ENCODE measurements at places on chromosomes 16 and 17. TPM values are rescaled to one million over a fixed set of nuclear protein-coding genes. Genes with fewer than 3 reads are reported as not detected.
A peak's percentile ranks its signal among the peaks of the same experiment; 100 is the strongest.

DNA sequence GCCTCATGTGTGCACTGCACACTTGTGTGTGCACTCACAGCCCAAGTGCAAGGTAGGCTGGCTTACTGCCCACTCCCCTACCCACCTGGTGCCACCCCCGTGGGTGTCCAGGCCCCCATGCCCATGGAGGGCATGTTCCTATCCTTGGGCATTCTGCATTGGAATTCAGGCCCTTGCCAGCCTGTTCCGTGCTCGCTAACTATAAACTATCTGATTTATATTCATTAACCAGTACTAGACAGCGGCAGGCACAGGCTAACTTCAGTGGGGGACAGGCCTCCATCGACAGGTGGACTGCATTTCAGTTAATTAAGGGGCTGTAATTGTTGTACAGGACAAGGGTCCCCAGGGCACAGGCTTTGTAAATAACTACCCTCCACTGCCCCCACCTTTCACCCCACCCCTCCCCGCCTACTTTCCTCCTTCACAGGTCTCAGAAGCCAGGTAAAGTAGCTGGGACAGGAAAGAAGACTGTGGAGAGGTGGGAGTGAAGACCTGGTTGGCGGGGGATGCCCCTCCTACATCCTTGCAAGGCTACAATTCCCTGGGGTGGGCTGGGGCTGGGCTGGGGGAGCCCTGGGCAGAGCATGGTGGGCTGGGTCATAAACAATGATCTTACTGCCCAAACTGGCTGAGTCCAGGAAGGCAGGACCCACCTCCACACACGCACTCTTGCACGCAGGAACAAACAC, 119.0 kb upstream of the LHX1 start:
- DNase-seq: no peak

GRCh38 chr17:15920758-15921239, 24.1 kb upstream of the ADORA2B start:
- peak; percentile 96 for DNase-seq

The GPR139 gene
- not detected for total RNA-seq

DNA sequence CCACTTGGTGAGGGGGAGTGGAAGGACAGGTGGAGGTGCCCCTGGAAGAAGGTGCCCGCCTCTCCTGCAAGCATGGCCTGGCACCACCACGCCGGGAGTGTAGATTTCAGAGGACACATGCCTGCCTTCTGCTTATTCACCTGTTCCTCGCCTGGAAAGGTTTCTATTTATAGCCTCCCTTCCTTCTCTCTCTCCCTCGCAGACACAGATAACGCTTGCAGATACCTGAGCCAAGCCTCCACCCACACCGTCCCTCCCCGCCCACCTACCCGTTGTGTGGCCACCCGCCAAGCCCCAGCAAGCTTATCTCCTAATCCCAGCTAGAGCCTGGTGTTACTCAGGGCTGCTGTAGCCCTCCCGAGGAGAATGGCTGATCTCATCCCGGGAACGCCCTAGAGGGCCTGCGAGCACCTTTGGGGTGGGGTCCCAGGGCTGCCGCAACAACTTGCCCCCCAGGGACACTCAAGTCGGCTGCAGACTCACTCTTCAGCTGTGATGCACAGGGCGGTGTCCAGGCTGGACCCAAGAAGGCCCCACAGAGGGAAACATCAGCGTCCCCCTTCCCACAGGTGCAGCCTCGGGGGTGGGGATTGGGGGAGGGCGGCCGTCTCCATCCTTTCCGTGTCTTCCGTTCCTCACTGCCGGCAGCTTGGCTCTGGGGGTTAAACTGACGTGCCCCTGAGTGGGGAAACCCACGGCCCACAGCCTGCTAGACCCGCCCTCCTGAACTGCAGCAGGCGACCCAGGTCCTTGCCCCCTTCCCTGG, 1.9 kb upstream of the SNAI3 start:
- peak; percentile 88 for DNase-seq

- no peak for DNase-seq
Measured at GRCh38 chr16:46746821-46747776, 1.0 kb downstream of the MYLK3 start.

The TBC1D3I gene
- 0.81 TPM for total RNA-seq

DNA sequence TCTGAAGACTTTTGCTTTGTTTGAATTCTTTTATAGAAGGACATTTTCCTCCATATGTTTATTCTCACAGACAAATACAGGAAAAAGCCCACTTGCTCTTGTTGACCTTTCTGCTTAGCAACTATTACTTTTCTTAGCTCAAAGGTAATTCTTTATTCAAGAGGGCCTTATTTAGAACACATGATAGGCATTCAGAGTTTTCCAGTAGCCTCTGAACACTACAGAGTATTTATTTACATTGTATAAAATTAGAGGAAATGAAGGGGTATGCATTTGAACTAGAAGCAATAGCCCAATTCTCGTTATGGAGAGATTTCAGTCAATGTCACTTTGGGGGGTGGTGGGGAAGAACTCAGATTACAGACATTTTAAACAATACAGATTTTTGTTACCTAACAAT, 581.7 kb downstream of the KCNJ2 start:
- DNase-seq: no peak

- DNase-seq: no peak
Measured at GRCh38 chr17:76481071-76481655, 13.8 kb downstream of the AANAT start.

DNA sequence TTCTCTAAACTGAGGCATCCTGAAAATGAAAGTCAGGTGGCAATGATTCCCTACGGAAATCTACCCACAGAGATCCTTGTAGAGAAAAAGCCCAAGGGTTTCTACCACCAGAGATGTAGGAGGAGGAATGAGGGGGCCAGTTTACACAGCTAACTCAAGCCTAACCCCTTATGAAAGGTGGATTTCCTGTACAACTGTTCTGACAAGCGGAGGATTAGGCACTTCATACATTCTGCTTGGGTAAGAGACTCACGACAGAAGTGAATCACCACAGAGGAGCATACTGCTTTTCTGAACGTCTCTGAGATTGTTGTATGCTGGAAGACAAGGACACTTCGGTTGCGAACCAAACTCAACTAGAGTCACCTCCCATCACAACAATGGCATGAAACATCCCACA, 72.7 kb downstream of the SMG6 start:
- DNase-seq: no peak

DNA sequence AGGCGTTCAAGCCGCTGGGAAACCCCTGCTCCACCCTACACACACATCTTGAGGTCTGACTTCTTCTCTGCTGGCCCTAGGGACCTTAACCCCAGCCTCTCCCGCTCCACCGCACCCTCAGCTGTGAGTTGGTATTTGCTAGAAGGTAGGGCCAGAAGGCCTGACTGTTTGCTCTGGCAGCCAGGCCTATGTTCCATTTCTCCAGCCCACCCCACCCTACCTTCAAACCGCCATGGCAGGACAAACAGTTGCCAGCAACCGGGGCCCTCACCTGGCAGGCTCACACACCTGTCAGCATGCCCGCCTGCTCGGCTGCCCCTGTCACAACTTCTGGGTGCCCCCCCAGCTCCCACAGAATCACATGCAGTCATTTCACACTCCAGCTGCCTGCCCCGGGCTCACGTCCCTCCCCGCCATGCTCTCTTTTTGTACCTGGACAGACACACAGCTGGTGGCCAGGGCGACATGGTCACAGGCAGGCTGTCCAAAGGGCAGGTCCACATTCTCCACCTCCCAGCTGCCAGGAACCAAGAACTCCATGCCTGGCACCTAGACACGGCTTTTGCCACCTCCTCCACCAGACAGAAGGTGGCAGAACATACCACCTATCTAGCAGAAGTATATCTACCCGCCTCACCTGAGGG, 2.6 kb upstream of the ATP2A3 start:
- DNase-seq: no peak

GRCh38 chr17:73679476-73679875, 35.2 kb upstream of the SDK2 start:
- no peak for DNase-seq

- peak; percentile 46 for DNase-seq
Measured at GRCh38 chr17:35795007-35795870, at the start of gene MMP28. Gene MMP28 (minus strand): TSS chr17:35795641. CDS start chr17:35795377, 264 bp downstream.

The CCL23 gene
- total RNA-seq: not detected

The WNT9B gene
- total RNA-seq: not detected

DNA sequence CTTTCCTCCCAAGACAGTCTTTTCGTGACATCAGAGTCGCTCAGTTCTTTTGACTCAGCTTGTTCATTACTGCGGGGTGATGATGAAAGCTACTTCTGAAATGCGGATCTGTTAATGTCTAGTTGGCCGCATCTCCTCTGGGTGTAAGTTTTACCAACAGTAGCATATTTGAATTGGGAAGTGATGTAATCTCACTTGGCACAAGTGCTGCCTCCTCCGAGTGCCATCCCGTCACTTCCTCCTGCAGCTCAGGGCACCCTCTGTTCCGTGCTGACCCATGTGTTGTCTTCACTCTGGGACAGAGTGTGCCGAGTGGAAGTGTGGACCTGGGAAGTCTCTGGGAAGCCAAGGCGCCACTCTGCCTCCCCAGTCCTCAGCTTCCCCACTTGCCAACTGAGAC, 8.9 kb downstream of the ADAD2 start:
- DNase-seq: no peak

GRCh38 chr16:50562657-50563056, 14.5 kb downstream of the NKD1 start:
- no peak for DNase-seq

- no peak for DNase-seq
Measured at GRCh38 chr16:10617662-10618420, 37.4 kb upstream of the EMP2 start.

DNA sequence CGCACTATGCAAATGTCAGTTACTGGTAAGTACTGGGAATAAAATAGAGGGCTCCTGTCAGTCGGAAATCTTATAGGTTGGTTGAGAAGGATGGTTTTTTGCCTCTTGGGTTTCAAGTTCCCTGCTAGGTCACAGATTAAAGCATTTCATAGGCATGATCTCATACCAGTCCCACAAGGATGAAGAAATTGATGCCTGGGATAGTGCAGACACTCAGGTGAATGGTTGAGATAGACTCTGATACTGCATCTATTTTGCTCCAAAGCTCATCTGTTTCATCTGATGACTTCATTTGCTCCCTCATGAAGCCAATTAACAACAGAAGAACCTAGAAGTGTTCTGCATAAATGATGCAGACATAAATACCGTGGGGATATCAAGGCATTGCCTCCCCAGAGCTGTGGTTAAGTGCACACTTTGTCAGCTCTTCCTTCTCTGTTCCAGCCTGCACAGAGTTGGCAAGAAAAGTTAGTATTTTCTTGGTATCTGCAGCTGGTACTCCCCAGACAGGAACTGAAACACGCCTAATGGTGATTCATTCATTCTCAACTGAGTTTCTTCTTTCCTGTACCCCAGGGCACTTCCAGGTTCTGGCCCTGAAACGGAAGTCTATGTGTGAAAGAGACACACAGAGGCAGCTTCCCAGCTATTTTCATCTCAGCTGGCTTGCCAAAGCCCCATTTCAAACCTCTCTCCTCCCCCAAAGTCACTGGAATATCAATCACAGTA, 418.3 kb upstream of the SALL1 start:
- DNase-seq: no peak

All from PC-9 (cell line).